Stimulated activated CD8-positive, alpha-beta memory T cell treated with anti-CD3 and anti-CD28 coated beads, Interleukin-4, amount 100 ng/mL, for 1 hour (primary cell): ENCODE measurements at places on chromosomes 1 and 21.

DNA sequence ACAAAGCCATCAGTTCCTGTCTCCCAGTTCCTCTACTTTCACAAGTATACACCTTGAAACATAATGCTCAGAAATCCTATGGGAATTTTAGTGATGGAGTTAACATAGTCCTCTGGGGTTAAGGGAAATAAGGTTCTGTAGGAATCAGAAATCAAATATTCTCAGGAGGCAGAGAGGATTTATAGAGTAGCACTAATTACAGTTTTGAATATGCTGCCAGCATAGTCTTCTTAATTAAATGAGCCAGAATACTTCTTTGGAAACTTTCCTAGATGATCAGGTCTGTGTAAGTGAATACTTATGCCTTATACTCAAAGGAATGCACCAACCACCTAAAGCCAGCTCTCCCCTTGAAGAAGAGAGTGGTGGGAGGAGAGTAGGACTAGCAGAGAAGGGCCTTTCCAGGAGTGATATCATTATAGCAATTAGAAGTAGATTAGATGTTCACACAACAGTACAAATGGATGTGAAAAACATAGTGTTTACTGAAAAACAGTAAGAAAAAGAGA, 31.4 kb upstream of the DIRAS3 start:
- no peak for DNase-seq

DNA sequence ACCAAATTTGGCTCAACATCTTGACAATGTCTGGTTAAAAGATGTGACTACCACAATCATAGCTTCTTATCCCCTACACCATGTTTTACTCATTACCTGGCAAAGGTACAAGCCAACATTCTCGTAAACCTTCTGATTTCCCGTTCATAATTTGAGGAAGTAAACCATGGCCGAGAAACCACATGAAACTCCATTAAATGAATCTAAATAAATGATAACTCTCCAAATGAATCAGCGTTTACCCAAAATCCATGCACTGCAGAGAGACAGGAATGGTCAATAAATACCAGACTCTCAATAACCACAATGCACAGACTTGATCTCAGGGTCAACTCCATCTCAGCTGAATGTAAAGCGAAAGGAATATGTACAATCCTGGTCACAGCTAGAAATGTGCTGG, 125.2 kb downstream of the TYW3 start:
- no peak for DNase-seq

- DNase-seq = no peak
Observed at GRCh38 chr1:212217633-212218032, 67.6 kb upstream of the PPP2R5A start.

DNA sequence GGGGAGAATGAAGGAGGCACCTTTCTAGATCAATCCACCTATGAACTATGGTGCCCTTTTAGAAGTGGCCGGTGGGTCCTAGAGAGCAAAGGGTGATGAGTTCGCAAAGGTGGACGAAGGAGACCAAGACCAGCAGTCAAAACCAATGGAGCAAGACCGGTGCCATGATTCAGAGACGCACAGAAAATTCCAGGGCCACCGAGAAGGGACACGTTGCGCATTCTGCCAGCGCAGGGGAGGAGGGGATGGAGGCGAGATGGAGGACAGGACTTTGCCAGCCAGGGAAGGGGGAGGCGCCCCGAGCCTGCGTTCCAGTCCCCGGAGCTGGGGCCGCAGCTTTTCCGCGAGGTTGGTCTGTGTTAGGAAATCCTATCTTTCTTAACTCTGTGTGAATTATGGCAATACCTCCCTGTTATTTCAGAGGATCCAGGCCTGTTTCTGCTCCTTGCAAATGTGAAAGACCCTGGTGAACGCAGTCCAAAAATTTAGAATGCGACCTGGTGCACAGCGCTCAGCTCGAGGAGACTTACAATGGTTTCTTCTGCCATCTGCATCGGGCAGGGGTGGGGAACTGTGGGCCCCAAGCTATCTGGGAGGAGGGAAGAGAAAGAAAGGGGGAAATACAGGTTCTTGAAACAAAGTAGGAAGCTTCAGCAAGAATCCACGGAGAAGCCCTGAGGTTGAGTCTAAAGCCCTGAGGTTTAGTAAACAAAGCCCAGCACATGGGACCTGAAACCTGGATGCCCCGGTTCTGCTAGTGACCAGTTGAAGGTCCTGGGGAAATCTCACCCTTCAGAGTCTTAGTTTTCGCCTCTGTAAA, 129.4 kb downstream of the MRPS6 start:
- no peak for DNase-seq

DNA sequence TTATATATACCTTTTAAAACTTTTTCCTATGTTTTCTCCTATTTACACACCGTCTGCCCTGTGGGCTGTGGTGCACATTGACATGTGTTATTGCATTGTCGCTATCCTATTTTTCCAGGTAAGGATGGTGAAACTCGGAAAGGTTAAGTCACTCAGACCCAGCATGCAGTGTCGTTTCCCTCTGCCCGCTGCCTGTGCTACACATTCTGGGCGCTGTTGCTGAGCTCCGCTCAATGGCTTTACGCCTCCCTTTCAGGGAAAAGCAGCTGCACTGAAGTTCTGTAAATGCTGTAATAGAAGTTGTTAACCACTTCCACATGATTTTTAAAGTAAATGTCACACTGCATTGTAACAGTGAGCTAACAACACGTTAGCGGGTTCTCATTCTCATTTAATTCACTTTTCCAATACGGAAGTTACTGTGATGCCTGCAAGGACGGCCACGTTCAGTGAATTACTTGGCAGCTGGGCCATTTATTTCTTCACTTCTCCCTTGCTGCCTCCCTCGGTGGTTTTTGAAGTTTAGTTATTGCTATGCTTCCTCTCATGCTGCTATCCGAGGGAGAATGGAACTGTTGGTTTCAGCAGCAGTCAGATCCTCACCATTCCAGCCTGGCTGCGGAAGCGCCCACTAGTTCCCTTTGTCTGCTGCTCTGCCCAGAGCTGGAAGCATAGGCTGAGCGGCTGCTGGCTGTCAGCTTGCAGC, 288.7 kb downstream of the SPATA17 start:
- no peak for DNase-seq

DNA sequence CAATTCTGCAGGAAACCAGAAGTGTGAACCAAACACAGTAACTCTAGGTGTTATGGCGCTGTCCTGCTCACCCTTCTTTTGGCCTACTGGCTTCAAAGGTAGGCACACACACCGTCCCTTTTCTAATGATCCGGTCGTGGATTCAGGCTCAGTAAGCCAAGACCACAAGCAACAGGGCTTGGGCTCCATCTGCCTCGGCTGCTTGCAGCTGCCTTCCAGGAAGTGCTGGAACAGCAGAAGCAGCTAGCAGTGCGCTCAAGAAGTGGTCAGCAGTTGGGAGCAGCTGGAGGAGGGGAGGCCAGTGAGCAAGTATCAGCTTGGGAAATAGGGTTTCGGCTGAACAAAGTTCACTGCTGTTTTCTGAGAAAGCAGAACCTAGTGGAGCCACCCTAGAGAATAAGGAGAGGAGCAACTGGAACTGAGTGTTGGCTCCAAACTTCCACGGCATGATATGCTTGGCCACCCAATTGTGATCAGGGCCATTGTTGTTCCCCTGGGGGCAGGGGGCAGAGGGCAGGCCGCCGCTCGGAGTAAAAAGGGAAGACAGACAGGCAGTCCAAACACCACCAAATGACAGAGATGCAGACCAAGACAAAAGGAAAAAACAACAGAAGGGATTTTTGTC, 173.4 kb downstream of the TOMM20 start:
- DNase-seq = no peak

DNA sequence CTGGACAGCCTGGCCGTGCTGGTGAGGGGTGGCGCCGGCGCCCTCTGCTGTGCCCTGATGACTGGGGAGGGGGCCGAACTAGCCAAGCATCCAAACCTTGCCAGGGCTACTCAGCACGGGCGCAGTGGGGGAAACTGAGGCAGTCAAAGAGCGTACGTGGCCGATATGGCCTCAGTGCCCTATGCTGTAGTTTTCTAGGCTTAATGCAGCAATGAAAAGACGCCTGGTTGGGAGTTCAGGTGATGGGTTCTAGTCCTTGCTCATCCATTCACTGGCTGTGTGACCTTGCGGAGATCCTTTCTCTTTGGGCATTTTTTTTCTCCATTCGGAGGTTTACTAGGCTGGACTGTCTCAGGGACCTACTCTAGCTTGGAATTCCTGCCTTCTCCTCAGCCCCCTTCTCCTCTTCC, 822 bp downstream of the MTX1 start:
- DNase-seq = no peak
